ENCODE measurements at places on chromosomes 2 and 18.

- no peaks in the 10 kb centered on the region for H3K4me1 ChIP-seq
- DNase-seq = no peak
- no peaks in the 10 kb centered on the region for H3K27me3 ChIP-seq
- H3K4me3 ChIP-seq = no peak overlapping the region
- H3K27ac ChIP-seq = no peak overlapping the region
These were observed 79.6 kb downstream of the USP40 start for GRCh38 chr2:233486778-233487552.

DNA sequence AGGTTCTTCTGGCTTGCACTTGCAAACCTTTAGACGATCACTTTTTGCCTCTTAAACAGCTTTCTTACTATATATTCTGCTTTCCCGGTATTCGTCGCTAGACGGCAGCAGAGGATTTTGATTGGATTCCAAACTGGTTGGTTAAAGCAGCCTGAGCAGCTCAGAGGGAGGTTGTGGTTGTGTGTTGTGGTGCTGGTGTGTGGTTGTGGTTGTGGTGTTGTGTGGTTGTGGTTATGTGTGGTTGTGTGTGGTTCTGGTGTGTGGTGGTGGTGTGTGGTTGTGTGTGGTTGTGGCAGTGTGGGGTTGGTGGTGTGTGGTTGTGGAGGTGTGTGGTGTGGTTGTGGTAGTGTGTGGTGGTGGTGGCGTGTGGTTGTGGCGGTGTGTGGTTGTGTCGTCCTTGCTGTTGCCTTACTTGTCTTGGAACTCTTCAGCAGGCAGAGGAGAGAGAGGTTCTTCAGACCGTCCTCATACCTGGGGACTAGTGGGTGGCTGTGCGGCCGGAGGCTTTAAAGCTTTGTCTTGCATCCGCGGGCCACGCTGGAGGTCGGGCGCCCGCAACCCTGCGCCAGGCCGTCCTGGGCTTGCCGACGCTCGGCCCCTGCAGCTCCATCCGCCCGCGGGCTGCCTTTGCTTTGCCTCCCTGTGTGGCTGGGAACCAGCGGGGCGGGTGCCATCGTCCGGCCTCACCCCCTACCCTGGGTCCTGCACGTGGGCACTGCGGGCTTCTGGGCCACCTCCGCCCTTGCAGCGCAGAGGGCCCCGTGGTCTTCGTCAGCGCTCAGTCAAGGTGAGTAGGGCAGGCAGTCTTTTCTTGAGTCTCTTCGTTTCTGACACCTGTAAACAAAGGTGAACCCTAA, 190.8 kb downstream of the ARHGAP28 start:
- no peaks in the 10 kb centered on the region for H3K4me1 ChIP-seq
- peak; percentile 5 for DNase-seq

DNA sequence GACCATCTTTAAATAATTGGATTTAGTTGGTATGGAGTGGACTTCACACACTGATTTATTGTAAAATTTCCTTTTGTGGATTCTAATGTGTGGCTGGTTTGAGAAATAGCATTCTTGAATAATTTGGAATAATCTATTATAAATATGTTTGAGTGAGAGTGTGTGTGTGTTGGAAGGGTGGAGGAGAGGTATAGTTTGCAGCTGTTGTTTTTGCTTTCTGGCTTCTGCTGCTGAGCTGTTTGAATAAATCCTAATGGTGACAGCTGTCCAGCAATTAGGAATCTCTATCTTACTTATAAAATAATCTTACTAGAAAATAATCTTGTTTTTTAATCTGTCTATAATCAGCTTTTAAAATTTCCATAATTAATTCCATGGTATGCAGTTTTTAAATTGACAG, 1283.0 kb upstream of the CDH2 start:
- H3K36me3 ChIP-seq = no peaks in the 10 kb centered on the region
- no peak overlapping the region for H3K4me3 ChIP-seq
- no peaks in the 10 kb centered on the region for H3K4me1 ChIP-seq
- H3K27ac ChIP-seq = no peak overlapping the region
- H3K27me3 ChIP-seq = no peaks in the 10 kb centered on the region
- DNase-seq = no peak

- H3K4me1 ChIP-seq = peaks cover 24% of the 10 kb centered on the region
- H3K27me3 ChIP-seq = peaks cover 63% of the 10 kb centered on the region
- H3K36me3 ChIP-seq = no peaks in the 10 kb centered on the region
- DNase-seq = no peak
- peak overlapping the region; percentile 18 for H3K4me3 ChIP-seq
- peak overlapping the region; percentile 29 for H3K27ac ChIP-seq
These were observed 7.6 kb downstream of the ITGA6 start for GRCh38 chr2:172434821-172435605.

DNA sequence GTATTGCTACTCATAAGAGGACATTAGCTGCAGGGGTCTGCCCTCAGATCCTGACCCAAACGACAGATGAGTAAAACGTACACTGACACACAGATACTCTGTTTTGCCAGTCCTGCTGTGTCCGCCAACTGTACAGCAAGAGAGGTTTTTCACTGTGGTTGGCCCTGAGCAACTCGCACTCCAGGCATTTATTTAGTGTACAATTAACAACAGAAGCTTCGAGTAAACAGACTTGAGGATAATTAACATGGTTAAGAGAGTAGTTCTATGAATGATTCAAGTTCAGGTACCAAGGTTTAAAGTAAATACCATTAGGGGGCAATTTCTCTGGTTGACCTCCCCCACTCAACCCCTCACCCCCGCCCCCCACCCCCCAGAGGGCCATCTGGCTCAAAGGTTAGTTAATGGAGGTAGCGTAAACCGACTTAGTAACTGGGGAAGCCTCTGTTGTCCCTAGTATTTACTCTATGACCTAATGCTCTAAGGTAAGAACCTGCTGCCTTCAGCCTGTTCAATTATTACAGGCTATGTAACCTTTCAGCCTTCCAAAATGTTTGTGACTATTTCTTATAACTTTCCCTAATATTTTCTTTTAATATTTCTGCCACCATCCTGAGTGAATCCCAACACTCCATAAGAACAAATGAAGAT, 103.9 kb upstream of the XIRP2 start:
- no peaks in the 10 kb centered on the region for H3K4me1 ChIP-seq
- H3K27me3 ChIP-seq = no peaks in the 10 kb centered on the region
- no peaks in the 10 kb centered on the region for H3K36me3 ChIP-seq
- no peak overlapping the region for H3K4me3 ChIP-seq
- no peak overlapping the region for H3K27ac ChIP-seq

DNA sequence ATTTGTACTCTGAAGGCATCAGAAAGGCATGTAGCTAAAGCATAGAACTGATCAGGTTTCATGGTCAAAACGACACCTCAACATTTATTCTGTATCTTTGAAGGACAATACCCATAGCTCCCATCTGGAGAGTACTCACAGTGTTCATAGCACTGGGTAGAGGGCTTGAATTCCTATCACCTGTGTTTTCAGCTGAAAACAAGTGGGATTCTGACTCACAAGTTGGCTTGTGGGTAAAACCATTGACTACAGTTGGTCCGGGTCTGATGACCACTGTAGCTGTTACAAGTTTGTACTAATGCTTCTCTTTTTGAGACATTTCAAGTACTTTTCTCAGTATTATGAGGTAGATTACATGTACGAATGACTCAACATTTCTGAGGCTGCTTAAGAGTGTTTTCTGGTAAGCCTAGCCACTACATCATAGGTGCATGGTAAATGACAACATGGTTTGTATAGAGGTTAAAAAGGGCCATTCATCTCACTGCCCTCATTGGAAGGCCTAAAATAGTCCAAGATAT, 68.6 kb upstream of the PELI1 start:
- peaks cover 43% of the 10 kb centered on the region for H3K4me1 ChIP-seq
- no peaks in the 10 kb centered on the region for H3K27me3 ChIP-seq
- H3K4me3 ChIP-seq = peak overlapping the region; percentile 45
- H3K36me3 ChIP-seq = peaks cover 5% of the 10 kb centered on the region
- DNase-seq = peak; percentile 77

GRCh38 chr2:120759543-120760331, 24.1 kb downstream of the GLI2 start:
- H3K27ac ChIP-seq = no peak overlapping the region
- H3K27me3 ChIP-seq = peaks cover 16% of the 10 kb centered on the region
- no peak overlapping the region for H3K4me3 ChIP-seq
- DNase-seq = no peak
- no peaks in the 10 kb centered on the region for H3K36me3 ChIP-seq

DNA sequence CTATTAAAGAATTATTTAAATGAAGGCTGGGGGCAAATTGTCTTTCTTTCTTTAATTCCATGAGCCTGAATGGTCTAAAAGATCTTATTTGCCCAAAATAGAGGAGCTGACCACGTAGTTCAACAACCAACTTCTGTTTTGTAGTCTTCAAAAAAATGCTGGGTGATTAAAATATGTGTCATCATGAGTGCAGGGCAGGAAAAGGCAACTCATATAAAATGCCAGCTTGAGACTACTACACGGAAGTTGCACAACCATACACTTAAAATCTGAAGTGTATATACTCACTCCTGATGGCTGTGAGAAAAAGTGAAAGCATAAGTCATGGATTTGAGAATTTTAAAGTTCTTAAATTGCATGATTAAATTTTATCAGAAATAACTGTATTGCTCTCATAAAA, 210.9 kb downstream of the DYM start:
- no peak overlapping the region for H3K4me3 ChIP-seq
- no peak for DNase-seq
- H3K36me3 ChIP-seq = peaks cover 13% of the 10 kb centered on the region
- H3K4me1 ChIP-seq = peaks cover 5% of the 10 kb centered on the region

- no peak overlapping the region for H3K27ac ChIP-seq
- no peak for DNase-seq
- H3K27me3 ChIP-seq = peaks cover 2% of the 10 kb centered on the region
- no peaks in the 10 kb centered on the region for H3K4me1 ChIP-seq
These were observed 9.5 kb downstream of the CAPN14 start for GRCh38 chr2:31207790-31208189.

- no peak for DNase-seq
- H3K4me1 ChIP-seq = no peaks in the 10 kb centered on the region
- H3K4me3 ChIP-seq = no peak overlapping the region
- no peak overlapping the region for H3K27ac ChIP-seq
- no peaks in the 10 kb centered on the region for H3K36me3 ChIP-seq
- no peaks in the 10 kb centered on the region for H3K27me3 ChIP-seq
These were observed 168.5 kb downstream of the FHOD3 start for GRCh38 chr18:36465970-36466369.

- no peak overlapping the region for H3K4me3 ChIP-seq
- no peak overlapping the region for H3K27ac ChIP-seq
- peaks cover 20% of the 10 kb centered on the region for H3K27me3 ChIP-seq
- no peak for DNase-seq
- H3K36me3 ChIP-seq = no peaks in the 10 kb centered on the region
These were observed 201.1 kb downstream of the SP3 start for GRCh38 chr2:173764094-173764493.

- H3K36me3 ChIP-seq = no peaks in the 10 kb centered on the region
- DNase-seq = no peak
- H3K4me1 ChIP-seq = no peaks in the 10 kb centered on the region
- no peak overlapping the region for H3K27ac ChIP-seq
These were observed 59.9 kb upstream of the REG3A start for GRCh38 chr2:79219383-79219988.

DNA sequence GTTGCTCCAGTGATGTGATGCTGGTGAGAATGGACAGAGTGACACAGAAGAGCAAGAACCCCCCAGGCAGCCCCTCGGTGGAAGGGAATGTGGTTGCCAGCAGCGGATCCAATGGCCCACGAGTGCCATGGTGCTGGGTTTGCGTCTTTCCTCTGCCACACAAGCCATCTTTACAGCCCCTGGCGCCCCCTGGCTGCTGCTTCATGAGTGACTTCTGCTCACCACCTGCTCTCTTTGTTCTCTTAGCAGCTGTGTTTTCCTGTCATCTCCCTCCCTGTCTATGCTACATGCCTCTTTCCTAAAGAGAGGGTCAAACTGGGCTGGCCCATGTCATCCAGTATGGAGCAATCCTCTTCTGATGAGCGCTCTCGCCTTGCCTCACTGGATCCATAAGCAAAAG, 300.0 kb upstream of the SMIM21 start:
- DNase-seq = no peak
- no peak overlapping the region for H3K27ac ChIP-seq
- no peaks in the 10 kb centered on the region for H3K4me1 ChIP-seq
- H3K4me3 ChIP-seq = no peak overlapping the region
- H3K36me3 ChIP-seq = no peaks in the 10 kb centered on the region

DNA sequence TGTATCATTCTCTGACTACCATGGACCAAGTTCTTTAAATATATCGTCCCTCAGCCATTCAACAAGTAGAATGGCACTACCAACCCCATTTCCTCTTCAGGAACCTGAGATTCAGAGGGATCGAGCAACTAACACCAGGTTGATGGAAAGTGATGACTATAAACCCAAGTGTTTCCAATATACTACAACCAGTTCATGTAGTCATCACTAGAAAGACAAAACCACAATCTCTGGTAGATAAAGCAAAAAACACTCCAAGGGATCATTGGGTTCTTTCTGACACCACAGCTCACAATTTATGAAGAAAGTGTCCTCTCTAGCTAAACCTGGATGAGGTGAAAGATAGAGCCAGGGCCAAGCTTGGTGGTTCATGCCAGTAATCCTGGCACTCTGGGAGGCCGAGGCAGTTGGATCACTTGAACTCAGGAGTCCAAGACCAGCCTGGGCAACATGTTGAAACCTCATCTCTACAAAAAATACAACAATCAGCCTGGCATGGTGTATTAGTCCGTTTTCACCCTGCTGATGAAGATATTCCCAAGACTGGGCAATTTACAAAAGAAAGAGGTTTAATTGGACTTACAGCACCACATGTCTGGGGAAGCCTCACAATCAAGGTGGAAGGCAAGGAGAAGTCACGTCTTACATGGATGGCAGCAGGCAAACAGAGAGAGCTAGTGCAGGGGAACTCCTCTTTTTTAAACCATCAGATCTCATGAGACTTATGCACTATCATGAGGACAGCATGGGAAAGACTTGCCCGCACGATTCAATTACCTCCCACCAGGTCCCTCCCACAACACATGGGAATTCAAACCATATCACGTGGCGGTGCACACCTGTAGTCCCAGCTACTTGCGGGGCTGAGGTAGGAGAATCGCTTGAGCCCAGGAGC, 2.2 kb downstream of the CD226 start:
- peak; percentile 37 for DNase-seq
- no peak overlapping the region for H3K4me3 ChIP-seq
- no peak overlapping the region for H3K27ac ChIP-seq

GRCh38 chr18:38576349-38576748, 1010.8 kb upstream of the CELF4 start:
- peak overlapping the region; percentile 85 for H3K27ac ChIP-seq
- H3K36me3 ChIP-seq = no peaks in the 10 kb centered on the region
- no peaks in the 10 kb centered on the region for H3K27me3 ChIP-seq
- no peak for DNase-seq
- peaks cover 25% of the 10 kb centered on the region for H3K4me1 ChIP-seq

DNA sequence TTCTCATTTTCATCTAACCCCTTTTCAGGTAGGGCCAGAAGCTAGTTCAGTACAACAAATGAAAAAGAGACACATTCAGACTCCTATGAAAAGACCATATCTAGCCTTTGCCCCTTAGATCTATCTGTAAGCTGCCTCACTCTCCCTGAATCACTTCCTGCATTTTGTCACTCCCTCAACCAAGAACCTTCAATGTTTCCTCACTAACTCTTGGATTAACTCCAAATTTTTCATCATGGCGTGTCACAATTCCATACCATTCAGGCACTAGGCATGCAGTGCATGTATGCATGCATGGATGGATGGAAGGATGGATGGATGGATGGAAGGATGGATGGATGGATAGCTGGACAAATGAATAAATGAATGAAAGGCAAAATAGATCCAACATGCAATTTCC, 356.9 kb downstream of the TNS1 start:
- no peaks in the 10 kb centered on the region for H3K36me3 ChIP-seq
- H3K27ac ChIP-seq = no peak overlapping the region
- H3K4me1 ChIP-seq = no peaks in the 10 kb centered on the region
